HCT116 (cell line): ENCODE measurements at places on chromosomes 3 and 15. TPM values are rescaled to one million over a fixed set of nuclear protein-coding genes. Genes with fewer than 3 reads are reported as not detected.

Gene ESYT3
- 0.05 TPM for total RNA-seq

Gene EHD4
- 28.0 TPM for total RNA-seq

Gene IGSF10
- 0.02 TPM for total RNA-seq

Gene EFCAB12
- 0.42 TPM for total RNA-seq
